ENCODE measurements at places on chromosomes 3 and 15.
A peak's percentile ranks its signal among the peaks of the same experiment; 100 is the strongest.

DNA sequence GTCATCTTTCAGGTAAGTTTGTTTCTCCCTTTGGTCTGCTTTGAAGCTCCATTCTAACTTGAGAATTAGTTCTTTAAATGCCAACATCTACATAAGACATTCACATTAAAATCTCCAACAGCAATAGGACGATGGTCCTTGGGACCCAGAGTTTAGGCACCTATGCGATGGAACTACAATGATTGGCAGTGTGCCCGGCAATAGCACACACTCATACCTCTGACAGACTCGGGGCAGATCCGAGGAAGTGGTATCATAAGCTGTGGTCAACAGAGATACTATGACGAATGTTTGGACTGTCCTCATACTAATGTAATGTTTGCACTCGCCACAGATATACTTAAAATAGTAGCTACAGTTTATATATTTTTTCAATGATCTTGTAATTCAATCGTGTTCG, 34.2 kb upstream of the NR2F2 start:
- DNase-seq: no peak

DNA sequence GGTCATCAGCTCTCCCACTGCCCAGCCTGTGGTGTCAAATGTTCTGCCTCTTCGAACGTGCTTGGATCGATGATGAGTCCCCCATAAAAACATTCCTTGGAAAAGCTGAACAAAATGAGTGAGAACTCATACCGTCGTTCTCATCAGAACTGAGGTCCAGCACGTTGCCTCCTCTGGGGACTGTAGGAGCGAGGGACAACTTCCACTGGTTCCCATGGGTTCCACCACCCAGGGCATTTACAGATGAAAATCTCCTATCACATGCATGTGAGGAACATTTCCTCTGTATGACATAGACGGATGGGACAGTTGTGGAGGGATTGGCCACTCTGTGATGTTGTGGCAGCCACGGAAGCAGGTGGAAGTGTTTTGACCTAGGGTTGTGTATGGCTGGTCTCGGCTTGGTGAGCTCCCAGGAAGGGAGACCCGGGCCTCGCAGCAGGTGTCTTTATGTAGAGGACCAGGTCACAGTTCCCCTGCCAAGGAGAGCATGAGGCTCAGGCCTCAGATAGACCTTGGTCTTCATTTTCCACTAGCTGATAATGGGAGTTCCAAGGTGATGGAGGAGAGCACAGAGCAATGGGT, 113.0 kb downstream of the SNRPN start:
- DNase-seq: no peak

DNA sequence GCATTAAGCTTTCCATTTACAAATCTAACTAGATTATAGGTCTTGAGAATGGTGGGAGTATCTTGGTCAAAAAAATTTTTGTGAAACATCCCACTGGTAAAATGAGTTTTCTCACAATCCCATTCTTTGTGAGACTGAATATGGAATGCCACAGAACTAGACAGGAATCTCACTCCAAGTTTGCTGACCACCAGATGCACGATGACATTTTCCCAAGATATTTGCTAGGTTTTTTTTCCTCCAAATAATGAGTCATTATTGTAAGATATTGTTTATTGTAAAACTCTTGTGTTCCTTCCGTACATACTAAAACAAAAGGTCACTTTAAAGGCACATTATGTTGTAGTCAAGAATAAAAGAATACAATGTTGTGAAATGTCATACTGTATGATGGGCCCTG, 53.9 kb downstream of the COPS2 start:
- DNase-seq: no peak

DNA sequence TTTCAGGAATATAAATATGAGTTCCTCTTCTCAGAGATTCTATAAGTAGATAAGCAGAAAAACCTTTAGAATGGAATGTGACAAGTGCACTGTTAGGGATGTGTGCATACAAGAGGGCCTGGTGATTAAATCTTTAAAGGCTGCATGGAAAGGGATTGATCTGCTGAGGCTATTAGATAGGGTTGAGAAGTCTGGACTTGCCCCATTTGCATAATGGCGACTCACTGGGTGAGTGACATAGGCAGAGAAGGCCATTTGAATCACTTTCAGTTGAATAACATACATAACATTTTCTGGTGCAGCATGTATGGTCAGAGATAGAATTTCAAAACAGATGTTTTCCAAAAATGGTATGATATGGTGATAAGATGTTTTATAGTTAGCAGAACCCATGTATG, 156.9 kb downstream of the ZNF621 start:
- peak; percentile 18 for DNase-seq

DNA sequence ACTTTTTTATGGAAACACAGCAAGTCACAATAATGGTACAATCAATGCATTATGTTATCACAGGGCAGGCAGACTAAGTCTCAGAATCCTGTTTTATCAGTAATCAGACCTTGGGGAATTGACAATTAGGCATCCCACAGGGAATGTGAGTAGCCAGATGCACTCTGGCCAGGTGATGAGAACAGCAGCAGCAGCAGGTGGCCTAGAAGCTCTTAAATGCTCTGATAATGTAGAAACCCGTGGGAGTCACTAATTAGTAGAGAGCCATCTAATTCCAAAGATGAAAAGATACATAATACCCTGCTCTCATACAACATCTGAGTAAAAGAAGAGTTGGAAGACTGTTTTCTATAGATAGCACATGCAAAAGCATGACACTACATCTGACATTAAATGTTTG, 12.6 kb downstream of the CEP152 start:
- peak; percentile 97 for DNase-seq

DNA sequence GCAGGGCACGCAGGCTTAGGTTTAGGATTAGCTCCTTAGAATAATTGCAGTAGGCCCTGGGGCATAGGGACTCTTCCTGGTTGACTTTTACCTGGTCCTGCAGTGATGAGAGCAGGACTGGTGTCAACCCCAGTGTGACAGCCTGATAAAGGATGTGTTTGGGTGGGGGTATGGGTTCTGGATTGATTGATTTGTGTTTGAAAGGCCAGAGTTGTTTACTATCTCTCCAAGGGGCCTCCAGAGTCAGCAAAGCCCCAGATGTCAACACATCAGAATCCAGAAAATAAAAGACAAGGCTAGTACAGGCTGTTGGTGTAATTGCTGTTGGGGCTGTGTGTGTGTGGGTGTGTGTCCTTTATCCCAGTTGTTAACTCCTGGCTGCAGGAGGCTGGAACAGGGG, 122.3 kb downstream of the CHRNA7 start:
- DNase-seq: no peak

- DNase-seq: no peak
Observed at GRCh38 chr3:112087746-112088145, 1.6 kb downstream of the C3orf52 start.

- peak; percentile 81 for DNase-seq
Observed at GRCh38 chr3:106813742-106814141, 563.5 kb upstream of the CCDC54 start.

- DNase-seq: no peak
Observed at GRCh38 chr3:123104550-123104949, 37.7 kb downstream of the PDIA5 start.

- no peak for DNase-seq
Observed at GRCh38 chr3:168021737-168022450, 73.8 kb downstream of the GOLIM4 start.

DNA sequence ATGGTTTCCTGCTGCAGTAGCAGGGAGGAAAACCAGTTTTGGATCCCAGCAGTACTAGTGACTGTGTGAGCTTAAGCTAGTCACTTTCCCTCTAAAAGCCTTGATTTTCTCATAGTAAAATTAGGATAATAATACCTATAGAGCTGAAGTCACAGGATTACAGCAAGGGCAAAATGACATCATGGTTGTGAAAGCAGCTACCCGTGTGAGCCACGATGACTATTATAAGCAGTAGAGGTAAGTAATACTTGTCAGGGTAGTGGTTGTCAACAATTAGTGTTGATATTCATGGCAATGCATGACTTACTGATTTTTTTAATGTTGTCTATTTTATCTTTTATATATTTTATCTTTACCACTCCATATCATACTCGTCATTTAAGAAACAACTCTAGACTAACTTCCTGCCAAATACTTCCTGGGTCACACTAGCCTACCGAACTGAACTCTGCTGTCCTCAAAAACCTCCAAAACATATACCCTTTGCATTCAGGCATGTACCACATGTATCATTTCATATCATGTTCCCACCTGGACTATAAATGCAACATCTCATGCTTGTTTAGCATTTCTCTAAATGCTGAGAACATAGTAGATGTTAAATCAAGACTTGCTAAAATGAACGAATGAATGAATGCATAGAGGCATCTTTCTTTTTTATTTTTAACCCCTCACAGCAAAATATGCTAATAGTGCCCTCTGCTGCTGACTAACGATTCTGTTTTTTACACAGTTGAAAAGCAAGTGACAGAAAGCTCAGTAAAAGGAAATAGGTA, 172.6 kb downstream of the P3H2 start:
- peak; percentile 67 for DNase-seq

GRCh38 chr3:10273702-10274305, 18.9 kb downstream of the GHRL start:
- no peak for DNase-seq

DNA sequence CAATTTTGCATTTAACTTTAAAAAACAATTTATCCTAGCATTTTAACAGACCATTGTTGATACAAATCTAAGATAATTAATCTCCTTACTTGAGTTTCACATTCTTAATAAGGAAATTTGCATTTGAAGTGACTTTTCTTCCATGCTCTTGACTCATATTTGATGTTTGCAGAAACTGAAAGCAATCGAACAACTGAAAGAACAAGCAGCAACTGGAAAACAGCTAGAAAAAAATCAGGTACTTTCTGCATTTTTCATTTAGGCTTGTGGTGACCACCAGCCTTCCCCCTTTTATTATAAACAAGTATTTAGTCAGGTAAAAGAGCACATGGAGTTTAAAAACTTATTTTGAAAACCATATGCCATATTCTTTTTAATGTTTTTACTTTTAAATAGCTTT, 20.1 kb upstream of the SELENOT start:
- DNase-seq: no peak

- no peak for DNase-seq
Observed at GRCh38 chr15:66139591-66140207, 113.9 kb downstream of the MEGF11 start.

DNA sequence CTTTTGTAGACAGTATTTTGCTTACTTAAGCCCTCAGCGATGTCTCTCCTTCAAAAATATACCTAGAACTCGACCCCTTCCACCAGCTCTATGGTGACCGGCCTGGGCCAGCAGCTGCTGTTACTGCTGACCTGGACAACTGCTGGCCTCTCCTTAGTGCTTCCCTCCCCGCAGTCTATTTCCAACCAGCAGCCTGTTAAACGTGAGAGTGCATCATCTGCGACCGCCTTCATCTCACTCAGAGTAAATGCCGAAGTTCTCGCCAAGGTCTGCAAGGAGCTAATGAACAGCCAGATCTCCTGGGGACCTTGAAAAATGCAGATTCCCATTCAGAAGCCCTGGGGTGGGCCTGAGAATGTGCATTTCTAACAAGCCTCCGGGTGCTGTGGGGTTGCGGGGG, 86.7 kb downstream of the RPLP1 start:
- DNase-seq: no peak

DNA sequence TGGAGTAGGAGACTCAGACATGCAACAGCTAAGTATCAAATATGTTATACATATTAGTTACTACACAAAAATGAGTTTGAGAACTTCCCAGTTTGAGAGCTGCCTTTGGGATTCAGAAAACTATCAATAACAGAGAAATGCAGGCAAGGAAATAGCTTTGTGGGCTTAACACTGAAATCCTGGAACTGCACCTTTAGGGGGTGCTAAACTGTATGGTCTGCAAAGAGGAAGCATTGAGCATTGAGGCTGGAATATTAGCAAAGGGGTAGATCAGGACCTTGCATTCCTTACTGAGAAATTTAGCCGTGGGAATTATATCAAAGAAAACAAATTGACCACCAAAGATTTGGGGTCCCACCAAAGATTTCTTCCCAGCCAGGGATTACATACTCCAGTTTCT, 580.0 kb downstream of the ZNF385D start:
- peak; percentile 2 for DNase-seq

GRCh38 chr15:38474155-38474757, 20.3 kb downstream of the FAM98B start:
- peak; percentile 80 for DNase-seq

- peak; percentile 94 for DNase-seq
Observed at GRCh38 chr15:65414841-65415621, 7.7 kb downstream of the IGDCC4 start.

DNA sequence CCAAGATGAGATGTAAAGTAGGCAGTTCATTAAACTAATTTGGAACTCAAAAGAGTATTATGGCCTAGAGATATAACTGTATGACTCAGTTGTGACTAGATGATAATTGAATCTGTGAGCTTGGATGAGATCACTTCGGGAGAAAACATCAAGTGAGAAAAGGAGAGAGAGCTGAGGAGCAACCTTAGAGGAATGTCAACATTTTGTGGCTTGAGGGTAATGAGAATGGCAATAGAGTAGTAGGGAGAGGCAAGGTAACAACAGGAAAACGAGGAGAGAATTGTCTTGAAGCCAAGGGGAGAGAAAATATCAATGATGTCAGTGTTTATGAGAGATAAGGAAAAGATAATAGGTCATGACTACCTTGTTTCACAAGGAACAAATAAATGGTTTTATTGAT, 580.2 kb downstream of the NLGN1 start:
- no peak for DNase-seq

Measured in NCI-H2171 treated with DMSO at 0.1 percent for 48 hours (cell line).